Effector memory CD4-positive, alpha-beta T cell (primary cell): ENCODE measurements at places on chromosomes 2 and 18.

GRCh38 chr2:7270011-7270431, 352.8 kb downstream of the RNF144A start:
- no peak for DNase-seq

DNA sequence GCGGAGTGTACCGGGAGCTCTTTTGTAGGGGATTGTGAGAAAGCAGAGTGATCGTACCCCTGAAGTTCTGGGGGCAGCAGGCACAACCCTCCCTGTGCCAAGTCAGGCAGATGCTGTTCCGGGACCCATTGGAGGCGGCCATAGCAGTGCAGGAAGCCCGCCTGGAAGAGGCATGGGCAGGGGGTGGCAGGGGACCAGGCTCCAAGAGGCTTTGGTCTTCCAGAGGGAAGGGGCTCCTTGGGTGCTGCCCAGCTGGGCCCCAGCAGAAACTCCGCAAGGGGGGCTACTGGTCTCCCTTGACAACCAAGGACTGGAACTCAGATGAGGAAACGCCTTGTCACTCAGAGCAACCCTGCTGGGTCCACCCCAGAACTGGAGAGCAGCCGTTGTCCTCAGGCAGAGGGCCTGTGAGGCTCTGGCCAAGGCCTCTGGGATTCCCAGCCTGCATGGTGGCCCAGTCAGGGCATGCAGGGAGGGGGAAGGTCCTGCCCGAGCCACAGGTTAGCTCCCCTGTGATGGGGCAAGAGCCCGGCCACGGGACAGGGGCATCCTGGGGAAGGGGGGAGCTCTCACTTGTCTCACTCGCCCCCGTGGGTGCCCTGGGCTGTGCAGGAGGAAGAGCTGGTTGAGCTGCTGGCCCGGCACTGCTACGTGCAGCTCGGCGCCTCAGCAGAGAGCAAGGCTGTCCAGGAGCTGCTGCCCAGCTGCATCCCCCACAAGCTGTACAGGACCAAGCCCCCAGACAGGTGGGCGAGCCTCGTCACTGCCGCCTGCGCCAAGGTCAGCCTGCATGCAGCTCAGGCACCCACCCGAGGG, 21.0 kb upstream of the GPR17 start:
- no peak for DNase-seq

DNA sequence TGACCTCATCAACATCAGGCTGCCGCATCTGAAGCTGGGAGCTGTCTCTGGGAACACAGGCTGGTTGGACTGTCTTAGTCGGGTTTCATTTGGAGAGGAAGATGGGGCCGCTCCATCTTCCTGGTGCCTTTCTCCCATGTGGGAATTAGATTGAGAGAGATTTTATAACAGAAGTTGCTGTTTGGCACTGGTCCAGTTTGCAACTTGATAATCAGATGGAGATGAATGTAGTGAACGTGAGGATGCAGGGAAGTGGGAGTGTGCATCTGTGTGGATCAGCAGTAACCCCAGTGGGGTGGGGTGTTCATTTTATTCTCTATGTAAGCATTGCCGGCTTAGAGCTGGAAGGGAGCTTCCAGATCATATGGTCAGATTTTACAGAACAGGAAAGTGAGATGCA, 250.9 kb downstream of the DCDC2C start:
- no peak for DNase-seq

- no peak for DNase-seq
These were observed 440.4 kb downstream of the CCDC85A start for GRCh38 chr2:56624181-56624580.

DNA sequence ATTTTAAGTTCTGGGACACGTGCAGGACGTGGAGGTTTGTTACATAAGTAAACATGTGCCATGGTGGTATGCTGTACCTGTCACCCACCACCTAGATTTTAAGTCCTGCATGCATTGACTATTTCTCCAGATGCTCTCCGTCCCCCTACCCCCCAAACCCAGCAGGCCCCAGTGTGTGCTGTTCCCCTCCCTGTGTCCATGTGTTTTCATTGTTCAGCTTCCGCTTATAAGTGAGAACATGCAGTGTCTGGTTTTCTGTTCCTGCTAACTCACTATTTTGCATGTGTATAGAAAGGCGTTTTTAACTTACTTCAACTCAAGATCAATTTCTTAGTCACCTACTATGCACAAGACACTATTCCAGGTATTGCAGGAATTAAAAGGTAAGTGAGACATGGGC, 128.0 kb downstream of the PLCL1 start:
- no peak for DNase-seq
